OCI-M1 (cell line): ENCODE measurements at places on chromosomes 11 and 22.

- DNase-seq = no peak
Measured at GRCh38 chr11:10387206-10388083, 67.6 kb upstream of the AMPD3 start.

GRCh38 chr11:11400635-11401232 lies 47.7 kb upstream of the CSNK2A3 start:
- DNase-seq = peak; percentile 20

- no peak for DNase-seq
Measured at GRCh38 chr11:27931770-27932169, 176.2 kb downstream of the KIF18A start.

DNA sequence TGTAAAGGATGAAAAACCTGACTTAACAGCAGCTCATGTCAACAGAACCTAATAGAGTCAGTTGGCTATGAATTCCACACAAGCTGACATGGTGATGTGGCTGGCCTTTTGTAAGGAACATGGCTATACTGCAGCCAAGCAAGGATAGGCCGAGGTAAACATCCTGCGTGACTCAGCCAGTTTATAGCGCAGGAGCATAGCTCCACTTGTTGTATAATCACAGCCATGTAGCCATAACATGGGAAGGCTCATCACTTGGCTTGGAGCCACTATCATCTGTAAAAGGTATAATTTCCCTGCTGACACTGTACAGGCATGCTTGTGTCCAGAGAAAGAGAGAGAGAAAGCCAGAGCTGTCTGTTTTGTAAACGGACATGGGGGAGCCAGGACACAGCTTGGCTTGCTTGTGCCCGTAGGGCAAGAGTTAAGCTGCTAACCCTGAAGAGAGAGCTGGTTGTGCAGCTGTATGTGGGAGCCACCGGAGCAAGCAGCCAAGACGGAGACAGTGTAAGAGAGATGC lies 104.4 kb upstream of the PLET1 start:
- DNase-seq = no peak

- peak; percentile 38 for DNase-seq
Measured at GRCh38 chr11:11311169-11311568, 41.9 kb downstream of the CSNK2A3 start.

GRCh38 chr11:57584341-57584740 lies 13.1 kb upstream of the SERPING1 start:
- no peak for DNase-seq

GRCh38 chr11:121460941-121461514 lies 8.3 kb upstream of the SORL1-AS1 start:
- no peak for DNase-seq

- DNase-seq = no peak
Measured at GRCh38 chr22:28333088-28333487, 346.6 kb downstream of the TTC28 start.

- DNase-seq = peak; percentile 24
Measured at GRCh38 chr11:66609721-66610617, 6.5 kb upstream of the RBM14 start.

- no peak for DNase-seq
Measured at GRCh38 chr11:105754716-105755115, 144.8 kb downstream of the GRIA4 start.

DNA sequence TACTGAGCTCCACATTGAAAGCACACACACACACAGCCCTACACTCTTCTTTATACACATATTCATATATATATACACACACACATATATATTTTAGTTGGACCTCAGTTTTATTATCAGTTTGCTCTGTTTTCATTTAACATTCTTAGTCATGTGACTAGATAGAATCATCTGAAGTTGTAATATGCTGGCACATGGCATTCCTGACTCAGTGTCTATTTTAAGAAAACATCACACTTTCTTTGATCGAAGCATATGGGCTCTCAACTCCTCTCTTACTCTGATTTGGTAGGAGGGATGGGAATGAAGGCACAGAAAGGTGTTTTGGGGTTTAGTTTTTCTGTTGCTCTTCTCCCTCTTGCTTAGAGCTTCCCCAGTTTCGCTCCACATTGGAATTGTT lies 24.8 kb downstream of the AMOTL1 start:
- DNase-seq = no peak

DNA sequence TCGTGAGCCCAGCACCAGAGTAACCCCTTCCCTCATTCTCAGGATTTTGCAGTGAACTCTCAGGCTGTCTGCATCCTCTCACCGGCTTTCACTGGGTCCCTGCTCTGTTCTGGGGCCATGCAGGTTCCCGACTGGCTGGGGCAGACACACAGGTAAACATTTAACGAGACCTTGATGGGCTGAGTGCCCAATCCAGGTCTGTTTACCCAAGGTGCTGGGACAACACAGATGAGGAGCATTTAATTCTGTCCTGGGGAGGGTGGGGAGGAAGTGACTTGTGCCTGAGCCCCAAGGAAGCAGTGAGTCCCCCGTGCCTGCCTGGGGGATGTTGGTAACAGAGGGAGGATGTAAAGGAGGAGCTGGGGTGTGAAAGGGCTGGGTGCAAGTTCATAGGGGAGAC lies 4.4 kb downstream of the BIK start:
- no peak for DNase-seq

GRCh38 chr11:128420951-128421350 lies 166.4 kb downstream of the ETS1 start:
- DNase-seq = no peak

DNA sequence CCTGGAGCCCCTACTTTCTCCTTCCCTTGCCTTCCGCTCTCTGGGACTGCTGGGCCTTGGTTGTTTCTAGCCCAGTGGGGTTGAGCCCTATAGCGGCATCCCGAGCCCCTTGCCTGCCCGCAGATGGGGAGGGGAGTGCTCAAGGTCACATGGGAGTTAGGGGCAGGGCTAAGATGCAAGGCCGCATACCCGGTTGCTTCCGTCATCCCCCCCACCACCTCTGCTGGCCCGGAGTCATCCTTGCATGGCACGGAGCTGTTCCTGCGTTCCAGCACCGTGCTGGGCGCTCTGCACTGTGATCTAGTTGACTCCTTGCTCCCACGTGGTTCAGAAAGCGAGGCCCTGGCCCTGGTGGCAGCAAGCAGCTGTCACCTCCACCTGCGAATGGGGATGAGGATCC lies 18.0 kb downstream of the FLRT1 start:
- no peak for DNase-seq

- DNase-seq = no peak
Measured at GRCh38 chr11:5593146-5593545, 3.3 kb upstream of the TRIM6 start.

DNA sequence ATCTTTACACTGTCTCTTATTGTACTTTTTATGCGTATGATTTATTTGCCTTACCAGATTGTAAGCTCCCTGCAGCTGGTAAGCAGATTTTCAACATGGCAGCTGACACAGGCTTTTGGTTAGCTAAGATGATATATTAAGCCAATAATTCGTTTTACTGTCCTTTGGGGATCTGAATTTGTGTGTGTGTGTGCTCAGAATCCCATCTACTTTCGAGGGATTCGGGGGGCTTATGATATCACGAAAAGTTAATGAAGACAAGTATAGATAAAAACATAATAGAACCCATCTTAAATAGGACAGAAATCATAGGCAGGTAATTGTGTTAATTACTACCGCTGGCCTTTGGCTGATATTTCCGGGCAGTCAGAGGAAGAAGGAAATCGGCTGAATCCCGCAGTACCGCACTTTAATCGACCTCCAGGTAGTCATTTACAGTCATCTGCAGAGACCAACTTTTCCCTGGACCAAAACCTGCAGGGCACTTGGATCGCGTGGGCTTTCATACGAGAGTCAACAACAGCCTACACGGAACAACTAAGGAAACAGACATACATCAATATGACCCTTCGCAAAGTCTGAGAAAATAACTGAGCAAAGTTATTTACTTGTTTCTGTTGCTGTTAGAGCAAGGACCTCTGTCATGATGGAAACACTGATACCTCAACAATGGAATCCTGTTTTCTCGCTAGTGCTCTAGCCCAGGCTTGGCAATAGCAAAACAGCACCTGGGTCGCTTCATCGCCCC lies 802 bp downstream of the KBTBD3 start:
- DNase-seq = no peak

- no peak for DNase-seq
Measured at GRCh38 chr22:30114361-30114760, 34.1 kb downstream of the HORMAD2 start.

DNA sequence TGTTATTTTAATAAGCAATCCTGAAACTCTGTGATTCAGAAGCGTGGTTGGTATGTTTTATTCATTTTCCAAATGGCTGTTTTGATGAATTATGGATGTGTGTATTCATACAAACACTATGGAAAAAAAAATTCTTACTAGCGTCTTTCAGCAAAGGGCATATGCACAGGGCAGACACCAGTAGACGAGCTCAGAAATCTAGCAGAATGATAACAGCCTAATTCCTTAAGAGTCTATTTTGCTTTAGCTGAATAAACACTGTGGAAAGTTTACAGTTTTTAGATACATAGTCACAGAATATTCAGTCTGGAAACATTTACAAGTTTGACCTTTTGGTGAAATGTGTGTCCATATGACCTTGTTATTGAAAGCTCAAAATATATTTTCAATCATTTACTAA lies 418.8 kb upstream of the LUZP2 start:
- DNase-seq = no peak

- no peak for DNase-seq
Measured at GRCh38 chr11:19886498-19886897, 173.9 kb downstream of the NAV2 start.

- DNase-seq = no peak
Measured at GRCh38 chr11:86627776-86628455, 44.5 kb downstream of the ME3 start.

- DNase-seq = peak; percentile 69
Measured at GRCh38 chr11:118180300-118180703, 3.9 kb upstream of the SCN2B start.

- peak; percentile 54 for DNase-seq
Measured at GRCh38 chr11:129766898-129767604, 48.6 kb upstream of the TMEM45B start.

- no peak for DNase-seq
Measured at GRCh38 chr11:71127806-71128205, 124.6 kb downstream of the SHANK2 start.

- DNase-seq = peak; percentile 36
Measured at GRCh38 chr22:20781272-20781990, 7.5 kb downstream of the SERPIND1 start.

GRCh38 chr22:36925388-36926290 lies 12.2 kb downstream of the CSF2RB start:
- no peak for DNase-seq

GRCh38 chr11:128610721-128611617 lies 23.6 kb upstream of the ETS1 start:
- no peak for DNase-seq

- DNase-seq = no peak
Measured at GRCh38 chr11:103964390-103964789, 72.0 kb upstream of the DDI1 start.

DNA sequence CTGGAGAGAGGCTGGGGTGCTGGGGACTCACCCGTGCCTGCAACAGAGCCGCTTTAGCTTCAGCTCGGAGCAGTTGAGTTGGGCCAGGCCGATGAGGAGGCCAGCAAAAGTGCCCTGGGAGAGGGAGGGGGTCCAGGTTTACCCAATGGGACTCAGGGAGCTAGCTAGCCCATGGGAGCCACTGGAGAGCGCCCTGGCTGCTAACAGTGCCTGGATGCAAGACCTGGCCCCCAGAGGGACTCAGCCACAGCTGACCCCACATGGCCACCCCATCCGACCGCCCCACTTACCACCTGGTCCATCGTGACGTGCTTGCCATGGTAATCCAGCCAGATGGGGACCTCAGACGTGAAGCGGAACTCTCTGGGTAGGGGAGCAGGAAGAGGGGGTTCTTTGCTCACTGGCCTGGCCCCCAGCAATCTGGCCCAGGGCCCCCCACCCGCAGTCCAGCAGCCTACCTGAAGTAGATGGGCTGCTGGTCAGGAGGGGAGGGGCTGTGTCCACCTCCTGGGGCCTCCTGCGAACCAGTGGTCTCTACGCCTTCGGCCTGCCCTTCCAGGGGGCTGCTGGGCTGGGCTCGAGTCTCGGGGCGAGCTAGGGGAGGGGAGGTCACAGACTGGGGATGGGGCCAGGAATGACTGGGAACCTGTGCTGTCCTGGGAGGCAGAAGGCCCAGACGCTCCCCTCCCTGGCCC lies 19.1 kb upstream of the EHD1 start:
- DNase-seq = no peak

- DNase-seq = peak; percentile 78
Measured at GRCh38 chr11:65781152-65781961, 581 bp upstream of the AP5B1 start.
